ENCODE measurements at places on chromosomes 16 and 17. TPM values are rescaled to one million over a fixed set of nuclear protein-coding genes. Genes with fewer than 3 reads are reported as not detected.

Gene CDT1
- total RNA-seq = 63.6 TPM

Gene ADORA2B
- 6.3 TPM for total RNA-seq

Gene SLC38A8
- total RNA-seq = not detected

Gene KRTAP17-1
- 0.33 TPM for total RNA-seq
